Smooth muscle cell of bladder (primary cell): ENCODE measurements at places on chromosomes 3 and 15. TPM values are rescaled to one million over a fixed set of nuclear protein-coding genes. Genes with fewer than 3 reads are reported as not detected.

The CMC1 gene
- 2.4 and 3.1 TPM in 2 replicates for total RNA-seq

The CLEC3B gene
- 1.2 and 2.0 TPM in 2 replicates for total RNA-seq

The INO80 gene
- total RNA-seq: 16.2 and 18.3 TPM in 2 replicates

The CD86 gene
- not detected in 2 replicates for total RNA-seq

The FETUB gene
- total RNA-seq: not detected in 2 replicates

The RPP25 gene
- 7.3 and 8.5 TPM in 2 replicates for total RNA-seq

The SLC22A14 gene
- under 0.01 and 0.18 TPM in 2 replicates for total RNA-seq

The RCN2 gene
- 50.8 and 58.2 TPM in 2 replicates for total RNA-seq

The LXN gene
- 263 and 294 TPM in 2 replicates for total RNA-seq

The ALDH1A2 gene
- 0.55 and 1.7 TPM in 2 replicates for total RNA-seq

The CCR8 gene
- not detected in 2 replicates for total RNA-seq

The KBTBD13 gene
- not detected in 2 replicates for total RNA-seq

The CEP63 gene
- 23.9 and 25.1 TPM in 2 replicates for total RNA-seq

The SORD gene
- total RNA-seq: 6.7 and 7.0 TPM in 2 replicates
